ENCODE measurements at places on chromosomes 7 and 10.

GRCh38 chr10:75394221-75394620, 7.3 kb downstream of the ZNF503 start:
- DNase-seq: no peak

GRCh38 chr10:133378251-133379096, 588 bp upstream of the PAOX start:
- peak; percentile 55 for DNase-seq

DNA sequence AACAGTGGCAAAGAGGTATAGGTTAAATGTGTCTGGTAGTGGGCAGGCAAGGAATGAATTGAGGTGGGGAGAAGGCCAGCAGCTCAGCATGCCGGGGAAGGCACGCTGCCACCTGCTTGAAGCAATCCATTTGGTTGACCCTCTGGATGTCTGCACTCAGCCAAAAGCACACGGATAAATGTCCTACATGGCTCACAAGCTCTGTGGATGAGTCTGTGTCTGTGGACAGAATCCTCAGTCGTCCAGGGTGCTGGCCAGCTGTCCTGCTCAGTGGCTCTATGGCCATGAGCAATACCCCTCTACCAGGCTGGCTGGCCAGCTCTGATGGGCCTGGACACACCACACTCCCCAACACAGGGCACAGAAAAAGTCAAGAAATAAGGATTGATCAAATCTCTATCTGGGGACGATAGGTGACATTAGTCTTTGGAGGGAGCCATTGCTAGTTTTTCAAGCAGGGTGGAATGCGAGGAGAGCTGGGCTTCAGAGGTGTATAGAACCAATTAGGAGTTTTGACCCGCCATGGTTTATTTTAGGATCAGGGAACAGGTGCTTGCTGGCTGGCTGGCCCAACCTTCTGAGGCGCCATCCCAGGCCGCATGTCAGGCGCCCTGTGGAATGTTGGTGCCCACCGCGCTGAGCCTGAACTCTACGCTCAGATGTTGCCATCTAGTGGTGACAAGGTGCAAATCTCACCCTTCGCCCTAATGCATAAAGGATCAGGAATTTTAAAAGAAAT, 493.4 kb downstream of the TNS3 start:
- DNase-seq: no peak

- no peak for DNase-seq
These were observed 9.6 kb downstream of the CUL1 start for GRCh38 chr7:148708026-148708885.

GRCh38 chr7:113371416-113372043, 253.2 kb upstream of the SMIM30 start:
- no peak for DNase-seq

- no peak for DNase-seq
These were observed 18.1 kb upstream of the MACC1 start for GRCh38 chr7:20235288-20235687.

DNA sequence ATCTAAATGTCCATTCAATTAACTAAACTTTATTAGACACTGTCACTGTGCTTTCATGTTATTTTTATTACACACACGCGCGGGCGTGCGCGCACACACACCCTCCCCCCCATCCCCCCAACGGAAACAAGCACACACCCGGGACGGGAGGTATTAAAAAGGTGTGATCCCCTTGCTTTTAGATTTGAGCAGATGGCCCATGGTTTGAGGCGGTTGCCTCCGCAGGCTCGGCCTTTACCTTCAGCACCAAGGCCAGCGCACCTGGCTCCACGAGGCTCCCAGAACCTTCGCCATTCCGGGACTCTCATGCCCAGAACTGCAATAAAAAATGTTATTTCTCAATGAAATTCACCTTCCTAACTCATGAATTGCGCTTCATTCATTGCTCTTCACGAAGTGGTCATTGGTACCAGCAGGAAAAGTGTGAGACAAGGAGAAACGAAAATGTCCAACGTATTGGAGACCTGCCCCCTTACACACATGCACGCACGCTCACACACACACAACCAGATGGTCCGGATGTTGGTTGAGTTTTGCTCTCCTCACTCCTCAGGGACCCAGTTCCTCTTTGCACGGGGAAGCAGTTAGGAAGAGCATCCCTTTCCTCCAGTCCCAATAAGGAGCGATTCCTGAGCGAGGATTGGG, 20.8 kb upstream of the PTF1A start:
- DNase-seq: no peak

GRCh38 chr7:96337519-96337918, 15.6 kb upstream of the SLC25A13 start:
- DNase-seq: no peak

DNA sequence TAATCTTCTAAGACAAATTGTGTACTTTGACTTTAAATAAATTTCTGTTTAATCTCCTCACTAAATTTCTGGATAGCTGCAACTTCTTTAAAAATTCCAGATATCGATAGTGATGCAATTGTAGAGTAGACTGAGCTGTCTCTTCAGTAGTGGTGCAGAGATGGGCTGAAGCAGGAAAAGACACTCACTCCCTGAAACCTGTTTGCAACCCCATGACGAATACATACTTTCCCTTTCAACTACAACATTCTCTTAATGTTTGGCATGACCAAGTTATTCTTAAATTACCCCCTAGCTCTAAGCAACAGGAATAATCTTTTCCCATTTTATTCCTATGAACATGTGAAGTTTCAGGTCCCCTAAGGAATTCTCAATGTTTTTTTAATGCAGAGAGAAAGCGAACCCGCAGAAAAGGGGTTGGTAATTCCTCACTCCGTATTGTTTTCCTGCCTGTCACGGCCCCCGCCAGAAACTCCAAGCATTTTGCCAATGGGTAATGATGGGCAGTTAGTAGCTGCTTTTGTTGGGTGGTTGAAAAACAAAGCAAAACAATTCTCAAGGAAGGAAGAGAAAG, 1.3 kb downstream of the THSD7A start:
- no peak for DNase-seq

- no peak for DNase-seq
These were observed 52.2 kb downstream of the IFIT5 start for GRCh38 chr10:89466599-89467035.

DNA sequence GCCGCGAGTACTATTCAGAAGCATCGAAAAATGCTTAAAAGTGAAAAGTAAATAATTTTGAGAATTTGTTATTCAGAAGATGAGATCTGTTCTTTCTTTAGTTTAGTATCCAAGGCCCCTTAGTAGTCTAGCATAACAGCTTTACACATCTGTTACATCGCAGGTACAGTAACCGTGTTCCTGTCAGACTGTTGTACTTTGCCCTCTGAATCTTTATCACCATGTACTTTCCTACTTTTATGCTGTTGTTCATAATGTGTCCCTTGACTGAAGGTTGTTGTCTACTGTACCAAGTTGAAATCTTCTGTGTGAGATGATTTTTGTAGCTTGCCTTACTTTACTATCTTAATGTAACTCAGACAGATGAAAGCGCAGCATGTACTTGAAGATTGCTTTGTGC, 38.3 kb downstream of the WAC start:
- DNase-seq: no peak

DNA sequence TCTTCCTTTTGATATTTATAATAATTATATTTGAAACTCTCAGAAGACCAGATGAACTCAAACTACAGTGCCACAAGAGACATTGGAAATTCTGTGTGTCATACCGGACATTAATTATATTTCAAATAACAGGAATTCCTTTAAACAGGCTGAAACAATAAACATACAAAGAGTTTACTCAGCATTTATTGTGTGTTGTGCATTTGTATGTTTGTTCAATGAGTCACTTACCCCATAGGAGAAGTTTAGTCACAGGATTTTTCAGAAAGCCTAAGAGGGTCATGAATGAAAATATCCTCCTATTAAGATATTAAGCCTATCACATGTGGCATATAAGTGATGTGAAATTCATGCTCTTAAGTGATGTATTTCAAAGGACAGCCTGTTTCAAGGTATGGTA, 566.8 kb downstream of the CNTNAP2 start:
- DNase-seq: no peak

DNA sequence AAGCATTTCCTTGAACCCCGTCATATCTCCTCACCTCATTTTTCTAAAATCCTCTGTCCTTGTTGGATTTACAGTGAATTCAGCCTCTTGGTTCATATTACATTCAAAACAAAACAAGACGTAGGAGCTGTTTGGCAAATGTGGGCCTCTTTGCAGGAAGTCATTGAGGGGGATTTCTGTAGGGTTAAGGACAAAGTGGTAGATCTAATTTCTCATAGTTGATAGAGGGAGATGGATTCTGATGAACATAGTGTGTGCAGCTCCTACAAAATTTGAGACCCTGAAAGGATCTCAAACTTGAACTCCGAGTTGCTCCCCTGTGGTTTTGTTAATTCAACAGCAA, 682 bp downstream of the TBXAS1 start:
- no peak for DNase-seq

GRCh38 chr7:94875201-94875600, 32.2 kb upstream of the PPP1R9A start:
- DNase-seq: no peak

DNA sequence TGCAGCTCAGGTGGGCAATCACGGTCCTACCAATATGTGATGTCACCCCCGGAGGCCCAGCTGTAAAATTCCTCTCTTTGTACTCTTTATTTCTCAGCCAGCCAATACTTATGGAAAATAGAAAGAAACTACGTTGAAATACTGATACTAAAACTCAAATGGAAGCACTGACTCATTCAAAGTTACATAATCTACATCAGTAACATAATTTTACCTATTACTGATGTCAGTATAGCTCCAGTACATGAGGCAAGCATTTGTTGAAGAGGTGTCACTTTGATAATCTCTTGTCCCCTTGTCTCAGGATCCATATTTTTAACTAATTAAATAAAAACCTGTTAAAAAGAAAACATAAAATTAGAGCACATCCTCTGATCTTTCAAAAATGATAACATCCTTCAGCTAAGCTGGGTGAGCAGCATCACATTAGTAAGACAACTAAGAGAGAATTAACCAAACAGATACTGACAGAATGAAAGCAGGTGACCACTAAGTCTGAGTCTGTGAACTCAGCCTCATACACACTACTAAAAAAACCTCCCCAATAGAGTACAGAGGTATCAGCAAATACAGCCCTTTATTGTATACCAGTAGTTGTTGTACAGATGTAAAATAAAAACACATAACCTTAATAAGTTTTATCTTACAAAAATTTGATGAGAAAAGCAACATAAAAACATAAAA, 17.6 kb downstream of the SLC25A40 start:
- DNase-seq: no peak

GRCh38 chr7:8582728-8583127, 149.3 kb downstream of the NXPH1 start:
- no peak for DNase-seq

DNA sequence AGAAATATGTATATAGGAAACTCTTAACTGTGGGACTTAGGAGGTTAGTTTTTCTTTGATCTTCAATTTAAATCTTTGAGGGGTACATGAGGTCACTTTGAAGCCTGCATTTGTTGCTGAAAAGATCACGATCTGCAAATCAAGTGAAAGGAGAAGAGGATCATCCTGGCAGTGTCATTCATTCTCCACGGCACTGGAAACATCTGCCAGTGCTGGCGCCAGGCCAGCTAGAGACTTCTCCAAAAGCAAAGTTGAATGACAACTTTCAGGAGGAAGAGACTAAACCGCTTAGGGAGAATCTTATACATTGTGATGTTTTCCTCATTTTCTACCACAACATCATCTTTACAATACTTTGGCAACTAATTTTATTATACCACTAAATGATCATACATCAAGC, 42.5 kb downstream of the MRC1 start:
- no peak for DNase-seq

DNA sequence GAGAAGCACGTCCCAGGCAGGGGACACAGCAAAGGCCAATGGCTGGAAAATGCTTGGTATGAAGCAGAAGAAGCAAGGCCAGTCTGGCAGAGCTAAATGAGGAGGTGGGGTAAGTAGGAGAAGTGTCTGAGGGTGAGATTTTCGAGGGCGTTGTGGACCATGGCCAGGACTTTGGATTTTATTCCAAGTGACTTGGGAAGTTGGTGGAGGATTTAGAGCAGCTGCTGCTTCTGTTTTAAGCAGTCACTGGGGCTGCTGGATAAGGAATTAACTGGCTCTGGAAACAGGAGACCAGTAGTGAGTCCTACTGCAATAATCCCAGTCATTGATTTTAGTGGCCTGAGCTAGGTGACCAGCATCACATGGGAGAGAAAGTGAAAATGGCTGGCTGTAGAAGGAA, 67.6 kb upstream of the GSDME start:
- no peak for DNase-seq

DNA sequence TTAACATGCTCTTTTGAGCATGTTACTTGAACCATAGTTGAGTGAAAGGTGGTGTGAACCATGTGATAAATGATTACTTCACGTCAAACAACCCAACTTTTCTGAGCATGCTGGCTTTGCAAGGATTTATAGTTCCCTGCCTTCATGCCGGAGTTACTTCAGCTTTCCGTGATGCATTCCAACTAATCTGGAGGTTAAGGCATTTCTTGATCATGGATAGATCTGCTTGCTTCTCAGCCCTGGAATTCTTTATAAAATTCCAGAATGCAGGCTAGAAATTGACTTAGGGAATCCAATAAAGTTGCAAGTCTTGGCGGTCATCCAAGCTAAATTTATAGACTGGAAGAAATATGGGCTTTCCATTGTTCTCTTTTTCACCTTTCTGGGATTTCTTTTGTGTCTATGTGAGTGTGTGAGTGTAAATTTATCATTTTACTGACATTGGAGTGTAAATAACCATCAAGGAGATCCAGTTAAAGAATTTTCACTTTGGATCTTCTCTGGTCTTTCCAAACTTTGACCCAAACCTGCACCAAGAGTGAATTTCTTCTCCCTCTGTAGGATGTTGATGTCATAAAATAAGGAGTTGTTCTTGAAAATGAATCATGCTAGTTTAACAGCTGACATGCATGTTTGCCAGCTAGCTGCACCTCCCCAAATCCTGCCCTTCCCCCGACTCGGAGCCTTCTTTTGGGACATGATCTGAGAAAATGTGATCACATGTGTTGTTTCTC, 289.0 kb downstream of the TWIST1 start:
- DNase-seq: no peak

DNA sequence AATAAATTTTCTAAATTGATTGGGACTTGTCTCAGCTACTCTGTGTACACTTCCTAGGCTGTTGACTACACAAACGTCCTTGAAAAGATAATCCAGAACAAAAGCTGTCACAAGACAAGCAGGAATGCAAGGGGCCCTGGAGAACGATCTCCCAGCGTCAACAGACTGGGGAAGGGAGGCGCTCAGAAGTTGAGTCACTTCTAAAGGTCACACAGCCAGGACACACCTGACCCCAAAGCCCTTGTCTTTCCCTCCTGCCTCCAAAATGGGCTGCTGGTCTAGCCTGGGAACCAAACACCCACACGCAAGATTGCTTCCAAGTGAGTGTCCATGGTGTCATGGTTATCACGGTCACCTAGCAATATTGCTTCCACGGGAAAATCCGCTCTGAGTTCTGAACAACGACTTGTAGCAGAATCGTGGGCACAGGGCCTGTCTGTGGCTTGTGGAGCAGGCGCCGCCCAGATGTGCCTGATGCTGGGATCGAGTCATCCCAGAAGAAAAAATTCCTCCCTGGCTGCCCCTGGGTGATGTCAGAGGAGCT, 49.8 kb downstream of the SPOCK2 start:
- no peak for DNase-seq

DNA sequence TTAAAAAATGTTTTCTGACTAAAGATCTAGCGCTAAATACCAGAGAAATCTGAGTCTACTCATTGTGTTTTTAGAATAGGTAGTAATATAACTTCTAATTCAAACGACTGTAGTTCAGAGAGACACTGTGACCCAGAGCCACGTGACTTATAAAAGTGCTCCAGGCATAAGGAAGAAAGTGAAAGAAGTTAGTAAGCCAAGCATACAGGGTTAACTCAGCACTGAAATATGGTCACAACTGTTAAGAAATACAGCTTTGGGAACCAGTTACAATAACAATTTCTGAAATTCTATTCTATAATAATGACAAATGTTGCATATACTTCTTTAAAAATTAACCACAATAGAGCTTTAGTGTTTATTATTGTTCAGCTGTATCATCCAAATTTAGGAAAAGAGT, 119.1 kb downstream of the TFEC start:
- DNase-seq: no peak

All from activated CD4-positive, alpha-beta T cell treated with anti-CD3 and anti-CD28 coated beads for 4 hours (primary cell).